ENCODE measurements at places on chromosomes 1 and 21.

GRCh38 chr1:28301368-28302174, 27.3 kb upstream of the MED18 start:
- DNase-seq = no peak

- no peak for DNase-seq
Measured at GRCh38 chr1:2939041-2939552, 82.2 kb upstream of the ACTRT2 start.

DNA sequence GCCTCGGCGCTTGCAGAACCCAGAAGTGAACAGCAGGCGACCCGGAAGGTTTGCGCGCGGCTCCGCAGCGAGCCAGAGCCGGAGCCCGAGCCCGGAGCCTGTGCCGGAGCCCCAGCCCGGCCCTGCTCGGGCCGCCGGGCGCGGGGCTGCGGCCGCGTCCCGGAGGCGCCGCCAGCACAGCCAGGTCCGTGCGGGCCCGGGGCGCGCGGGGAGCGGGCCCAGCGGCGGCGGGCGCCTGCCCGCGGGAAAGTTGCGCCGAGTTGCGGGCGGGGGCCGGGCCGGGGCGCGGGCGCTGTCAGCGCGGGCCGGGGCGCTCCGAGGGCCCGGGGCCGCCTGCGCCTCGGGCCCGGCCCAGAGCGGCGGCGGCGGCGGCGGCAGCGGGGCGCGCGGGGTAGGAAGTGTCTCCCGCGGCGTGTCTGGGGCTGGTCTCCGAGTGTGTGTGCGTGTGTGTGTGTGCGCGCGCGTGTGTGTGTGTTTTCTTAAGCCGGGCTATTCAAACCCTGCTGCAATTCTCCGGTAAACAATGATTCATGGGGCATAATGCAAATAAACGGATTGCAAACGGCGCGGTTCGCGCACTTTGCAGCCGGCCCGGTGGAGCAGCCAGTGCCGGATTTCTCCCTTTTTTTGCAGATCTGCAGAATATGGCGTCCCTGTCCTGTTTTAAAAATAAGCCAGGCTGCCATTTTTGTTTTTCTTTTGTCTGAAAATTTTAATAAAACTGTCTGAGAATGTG, at the start of gene ZNF362:
TSS of gene ZNF362 (plus strand) at position 22 of the 736 bp plus-strand sequence. CDS start 14,083 bp downstream, outside the sequence.
- peak; percentile 49 for DNase-seq

- DNase-seq = no peak
Measured at GRCh38 chr1:20110679-20111078, 8.7 kb downstream of the PLA2G2D start.

GRCh38 chr1:70134148-70134547, 71.2 kb downstream of the LRRC40 start:
- no peak for DNase-seq

DNA sequence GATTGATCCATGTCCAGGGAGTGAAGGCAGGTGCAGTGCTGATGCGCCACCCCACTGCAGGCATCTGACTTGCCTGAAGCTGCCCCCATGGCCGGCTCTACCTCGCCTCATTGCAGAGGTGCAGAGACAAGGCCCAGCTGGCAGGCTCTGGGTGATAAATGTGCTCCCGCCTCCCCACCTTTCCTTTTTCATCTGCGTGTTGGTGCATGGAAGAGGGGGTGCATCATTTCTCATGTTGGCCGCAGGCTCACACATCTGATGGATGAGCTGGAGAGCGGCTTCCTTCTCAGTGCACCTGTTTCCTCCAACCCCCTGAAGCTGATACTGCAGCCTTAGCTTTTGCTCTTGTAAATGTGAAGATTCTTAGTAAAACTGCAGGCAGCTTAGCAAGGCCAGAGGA, 306.0 kb upstream of the KAZN start:
- no peak for DNase-seq

Data from activated T-helper 1 cell treated with Interleukin-2 at 50 U/mL for 16 hours (primary cell).